Dermis microvascular lymphatic vessel endothelial cell (primary cell): ENCODE measurements at places on chromosomes 2 and 18.

DNA sequence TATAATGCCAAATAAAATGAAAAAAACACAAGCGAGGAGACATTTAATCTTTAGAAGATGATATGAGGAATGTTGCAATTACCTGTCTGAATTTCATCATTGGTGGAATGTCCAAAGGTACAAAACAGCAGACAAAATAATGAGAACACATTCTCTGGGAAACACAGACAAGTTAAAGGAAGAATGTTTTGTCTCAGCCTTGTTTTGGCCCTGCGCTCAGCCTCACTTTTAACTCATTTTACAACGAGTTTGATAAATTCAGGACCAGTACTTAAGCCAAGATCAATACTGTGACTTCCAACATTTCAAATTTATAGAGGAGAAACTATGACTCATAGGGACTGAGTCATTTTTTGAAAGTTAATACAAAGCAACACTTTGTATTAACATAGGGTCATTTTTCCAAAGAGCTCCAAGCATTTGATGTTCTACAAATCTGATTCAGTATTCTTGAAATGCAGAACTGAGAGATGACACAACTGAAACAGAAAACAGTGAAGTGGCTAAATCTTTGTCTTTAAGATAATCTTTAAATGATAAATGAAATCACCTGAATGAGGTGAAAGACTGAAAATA lies 833.2 kb upstream of the CHAC2 start:
- DNase-seq, result no peak

- no peak for DNase-seq
These were observed 64.8 kb downstream of the COX7A2L start for GRCh38 chr2:42296226-42296625.

DNA sequence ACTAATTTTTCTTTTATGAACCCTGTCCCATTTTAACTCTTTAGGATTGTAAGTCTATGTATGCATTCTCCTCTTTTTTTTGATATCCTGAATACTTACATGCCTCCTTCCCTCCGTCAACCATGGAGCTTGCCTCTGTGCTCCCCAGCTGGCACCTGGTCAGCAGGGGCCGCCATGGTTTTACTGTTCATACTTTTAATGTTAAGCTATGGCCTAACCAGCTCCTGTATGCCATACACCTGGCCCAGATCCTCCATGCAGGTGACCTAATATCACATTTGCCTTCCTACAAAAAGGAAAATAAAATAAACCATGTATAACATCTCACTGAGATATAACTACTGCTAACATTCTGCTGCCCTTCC lies 283.1 kb upstream of the TRIB2 start:
- DNase-seq, result peak; percentile 23

DNA sequence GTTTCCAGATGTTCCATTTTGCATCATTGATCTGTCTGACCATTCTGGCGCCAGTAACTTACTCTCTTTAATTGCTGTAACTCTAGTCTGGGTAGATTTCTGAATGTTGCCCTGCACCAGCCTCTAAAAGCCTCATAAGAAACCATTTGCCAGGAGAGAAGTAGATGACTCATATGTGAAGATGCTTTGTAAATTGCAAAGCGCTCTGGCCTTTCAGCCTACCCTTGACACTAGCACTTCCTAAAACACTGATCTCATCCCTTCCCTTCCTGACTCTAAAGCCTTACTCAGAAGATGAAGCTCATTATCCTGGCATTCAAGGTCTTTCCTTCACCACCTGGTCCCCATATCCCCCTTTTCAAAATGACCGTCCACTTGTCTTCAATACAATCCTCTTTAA lies 193.2 kb upstream of the MEX3C start:
- no peak for DNase-seq

DNA sequence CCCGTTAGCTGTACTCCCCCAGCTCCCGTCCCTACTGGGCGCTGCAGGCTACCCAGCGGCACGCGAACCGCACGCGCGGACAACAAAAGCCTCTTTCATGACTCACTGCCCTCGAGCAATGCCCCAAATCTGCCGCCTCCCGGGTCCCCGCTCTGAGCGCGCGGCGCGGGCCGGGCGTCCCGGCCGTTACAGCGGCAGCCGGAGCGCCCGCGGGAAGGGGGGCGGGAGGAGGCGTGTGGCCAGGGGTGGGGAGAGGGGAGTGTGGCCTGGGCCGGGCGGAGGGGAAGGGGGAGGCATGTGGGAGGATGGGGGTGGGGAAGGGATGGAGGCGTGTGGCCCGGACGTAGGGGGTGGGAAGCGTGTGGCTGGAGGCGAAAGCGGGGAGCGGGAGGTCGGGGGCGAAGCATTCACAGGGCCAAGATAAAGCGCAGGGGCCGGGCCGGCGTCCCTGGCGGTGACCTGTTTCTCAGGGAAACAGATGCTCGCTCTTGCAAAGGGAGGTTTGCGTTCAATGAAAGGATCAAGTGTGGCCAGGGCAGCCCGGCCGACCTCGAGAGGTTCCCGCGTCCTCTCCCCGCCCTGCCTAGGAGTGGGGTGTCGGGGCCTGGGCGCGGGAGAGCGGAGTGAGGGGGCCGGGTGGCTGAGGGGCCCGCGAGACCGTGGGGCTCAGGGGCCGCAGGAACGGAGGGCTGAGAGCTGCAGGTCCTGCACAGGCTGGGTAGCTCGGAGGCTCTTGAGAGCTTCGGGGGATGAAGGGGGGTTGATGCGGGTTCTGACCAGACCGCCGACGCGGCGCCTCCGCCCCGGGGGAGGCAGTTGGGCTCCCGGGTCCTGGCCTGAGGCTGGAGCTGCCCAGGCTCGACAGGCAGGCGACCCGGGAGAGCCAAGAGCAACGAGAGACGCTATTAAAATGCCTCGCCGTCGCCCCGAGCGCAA lies 3.5 kb upstream of the NEUROD1 start:
- DNase-seq, result no peak

GRCh38 chr18:58466636-58467205 lies 162.2 kb downstream of the ALPK2 start:
- no peak for DNase-seq

DNA sequence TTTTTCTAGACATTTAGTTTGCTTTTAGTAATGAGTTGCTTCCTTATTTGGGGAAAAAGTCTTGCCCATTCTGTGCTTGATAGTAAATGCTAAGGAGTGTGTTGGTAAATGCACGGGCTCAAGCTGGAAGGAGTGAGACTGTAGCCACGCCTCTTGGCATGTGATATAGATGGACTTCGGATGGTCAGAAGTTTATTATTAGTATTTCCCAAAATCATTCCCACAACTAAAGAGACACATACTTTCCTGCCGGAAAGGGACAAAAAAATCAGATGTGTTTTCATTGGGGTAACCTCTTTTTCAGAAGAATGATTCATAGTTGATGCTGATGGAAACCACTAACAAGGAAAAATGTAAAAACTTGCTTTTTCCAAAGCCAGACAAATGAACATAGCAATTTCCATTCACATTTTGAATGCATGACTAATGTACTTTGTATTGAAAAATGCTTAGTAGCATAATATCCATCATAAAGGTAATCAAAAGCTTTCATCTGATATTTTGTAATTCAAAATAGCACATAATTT lies 133.2 kb downstream of the ZNF532 start:
- peak; percentile 97 for DNase-seq

- DNase-seq, result no peak
These were observed 102.9 kb downstream of the PRKCE start for GRCh38 chr2:45754131-45755010.

DNA sequence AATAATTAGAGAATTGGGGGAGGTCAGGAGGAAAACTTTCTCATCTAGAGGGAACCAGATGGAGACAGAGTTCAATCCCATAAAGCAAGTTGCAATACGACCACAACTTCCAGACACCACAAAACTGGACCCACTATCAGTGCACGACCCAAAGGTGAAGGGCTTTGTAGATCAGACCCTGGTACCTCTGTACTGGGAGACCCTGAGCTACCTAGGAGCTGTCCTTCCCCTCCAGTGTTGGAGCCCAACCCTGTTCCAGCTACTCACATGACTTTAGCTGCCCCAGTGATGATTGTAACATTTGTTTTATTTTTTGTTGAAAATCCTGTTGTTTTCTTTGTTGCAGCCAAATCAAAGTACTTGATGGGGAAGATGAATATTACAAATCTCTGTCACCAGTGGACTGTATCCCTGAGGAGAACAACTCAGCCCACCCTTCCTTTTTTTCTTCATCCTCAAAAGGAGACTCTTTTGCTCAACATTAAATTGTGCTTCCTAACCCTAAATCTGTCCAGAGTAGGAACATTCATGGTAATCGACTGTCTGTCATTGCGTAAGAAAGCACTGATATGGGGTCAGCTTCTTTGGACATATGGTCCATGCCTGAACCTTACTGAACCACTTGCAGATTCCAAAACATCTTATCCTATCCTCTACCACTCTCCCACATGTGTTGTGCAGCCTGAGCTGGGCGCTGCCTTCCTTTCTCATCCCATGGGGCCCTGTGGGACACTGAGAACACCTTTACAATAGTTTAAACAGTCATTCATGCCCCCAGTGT lies 62.3 kb upstream of the SP5 start:
- no peak for DNase-seq
